ENCODE measurements at places on chromosomes 12 and 14.

- no peak for DNase-seq
These were observed 371.3 kb downstream of the TMEM121 start for GRCh38 chr14:105897725-105898113.

DNA sequence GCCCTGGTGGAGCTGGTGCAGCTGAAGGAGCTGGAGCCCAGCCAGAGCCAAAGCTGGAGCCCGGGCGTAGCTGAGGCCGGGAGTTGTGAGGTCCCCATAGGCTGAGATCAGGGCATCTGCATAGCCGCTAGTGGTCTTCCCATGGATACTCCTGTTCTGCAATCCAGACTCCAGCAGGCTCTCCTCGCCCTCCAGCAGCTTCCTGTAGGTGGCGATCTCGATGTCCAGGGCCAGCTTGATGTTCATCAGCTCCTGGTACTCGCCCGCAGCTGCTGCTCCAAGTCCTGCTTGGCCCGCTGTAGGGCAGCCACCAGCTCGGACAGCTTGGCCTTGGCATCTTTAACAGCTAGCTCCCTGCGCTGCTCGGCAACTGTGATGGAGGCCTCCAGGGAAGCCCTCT lies 966.1 kb downstream of the FSCB start:
- no peak for DNase-seq

- no peak for DNase-seq
These were observed 52.4 kb downstream of the MON2 start for GRCh38 chr12:62519043-62519442.

GRCh38 chr12:105740369-105740768 lies 398.4 kb downstream of the NUAK1 start:
- DNase-seq: no peak

DNA sequence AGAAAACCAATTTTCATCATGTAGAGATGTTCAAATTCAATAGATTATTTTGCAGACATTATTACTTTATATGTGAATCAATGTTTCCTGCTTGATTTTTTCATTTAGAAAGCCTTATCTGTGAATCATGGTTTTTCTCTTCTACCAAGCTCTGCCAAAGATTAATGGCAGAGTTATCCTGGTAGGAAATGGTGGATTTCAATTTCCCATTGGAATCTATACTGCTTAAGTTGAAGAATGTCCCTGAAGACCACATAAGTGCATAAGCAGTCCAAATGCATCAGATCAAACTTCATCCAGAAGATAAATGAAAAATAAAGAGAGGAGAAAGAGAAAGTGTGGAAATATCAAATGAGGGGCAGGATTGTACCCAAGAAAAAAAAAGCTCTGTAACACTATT lies 5.0 kb downstream of the LUM start:
- no peak for DNase-seq

- no peak for DNase-seq
These were observed 32.6 kb downstream of the PAPLN start for GRCh38 chr14:73269729-73270531.

DNA sequence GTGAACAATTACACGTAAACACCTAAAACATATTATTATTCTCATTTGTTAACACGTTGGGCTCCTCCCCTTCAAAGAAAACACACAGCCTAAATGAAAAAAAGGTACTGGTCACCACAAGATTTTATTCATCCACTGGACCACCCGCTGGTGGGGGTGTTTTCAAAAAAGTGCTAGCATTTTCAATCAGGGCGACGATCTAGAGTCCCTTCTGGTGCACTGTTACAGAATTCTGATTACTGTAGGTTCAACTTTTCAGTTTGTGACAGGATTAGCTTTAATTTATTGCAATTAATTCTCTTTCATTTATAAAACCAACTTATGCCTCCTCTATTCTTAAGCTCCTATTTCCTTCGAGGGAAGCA lies 443 bp downstream of the MAGOHB start:
- no peak for DNase-seq

- DNase-seq: no peak
These were observed 211.7 kb downstream of the DPF3 start for GRCh38 chr14:72682188-72682587.

- no peak for DNase-seq
These were observed 133.5 kb downstream of the KTN1 start for GRCh38 chr14:55713486-55713885.

GRCh38 chr14:100079726-100080005 lies 14.4 kb downstream of the EVL start:
- no peak for DNase-seq

GRCh38 chr12:79294590-79294989 lies 396.2 kb downstream of the PAWR start:
- no peak for DNase-seq
